LoVo (cell line): ENCODE measurements at places on chromosomes 1 and 21.

- DNase-seq, result no peak
Observed at GRCh38 chr1:209583408-209583807, at the start of gene CAMK1G. TSS of gene CAMK1G (plus strand) at chr1:209583714. CDS start at chr1:209594984, 11,270 bp downstream.

- DNase-seq, result no peak
Observed at GRCh38 chr1:226061068-226061840, 1.3 kb upstream of the H3-3A start.

DNA sequence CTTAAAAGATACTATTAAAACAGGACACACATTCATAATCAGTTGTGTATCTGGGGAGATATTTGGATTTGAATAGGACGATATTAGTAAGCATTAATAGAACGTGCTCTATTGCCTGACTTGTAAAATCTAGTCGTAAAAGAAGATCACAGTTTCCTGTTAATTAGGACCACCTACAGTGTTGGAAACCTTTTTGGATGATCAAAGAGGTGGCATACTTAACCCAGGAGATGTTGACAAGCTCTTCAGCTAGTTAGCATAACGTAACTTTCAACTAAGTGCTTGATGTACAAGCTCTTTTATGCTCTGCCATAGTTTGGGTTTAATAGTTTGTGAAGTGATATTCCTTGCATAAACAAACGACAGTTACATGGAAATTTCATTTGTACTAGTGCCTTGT is 293.3 kb upstream of the NR5A2 start:
- DNase-seq, result no peak

- no peak for DNase-seq
Observed at GRCh38 chr1:69833536-69833935, 265.8 kb downstream of the LRRC7 start.

GRCh38 chr1:225819346-225820192 is 9.6 kb downstream of the EPHX1 start:
- no peak for DNase-seq

- peak; percentile 92 for DNase-seq
Observed at GRCh38 chr1:58932859-58933598, 149.2 kb upstream of the JUN start.

- no peak for DNase-seq
Observed at GRCh38 chr1:14062669-14063068, 362.7 kb downstream of the PRDM2 start.

DNA sequence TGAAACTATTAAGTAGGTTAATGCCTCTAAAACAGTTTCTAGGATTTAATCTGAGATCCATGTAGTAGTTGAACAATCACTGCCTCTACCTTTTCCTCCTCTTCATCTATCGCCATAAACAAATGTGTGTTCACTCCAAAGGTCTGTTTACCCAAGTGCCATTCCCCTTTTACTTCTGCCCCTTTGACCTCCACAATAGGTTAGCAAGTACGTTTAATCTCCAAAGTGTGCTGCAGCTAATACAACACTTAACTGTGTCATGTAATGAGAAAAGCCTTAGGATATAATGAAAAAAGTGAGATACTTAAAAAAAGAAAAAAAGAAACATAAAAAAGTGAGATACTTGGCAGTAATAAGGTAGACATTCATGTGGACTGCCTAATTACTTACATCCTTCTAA is 28.2 kb downstream of the GPBP1L1 start:
- no peak for DNase-seq

DNA sequence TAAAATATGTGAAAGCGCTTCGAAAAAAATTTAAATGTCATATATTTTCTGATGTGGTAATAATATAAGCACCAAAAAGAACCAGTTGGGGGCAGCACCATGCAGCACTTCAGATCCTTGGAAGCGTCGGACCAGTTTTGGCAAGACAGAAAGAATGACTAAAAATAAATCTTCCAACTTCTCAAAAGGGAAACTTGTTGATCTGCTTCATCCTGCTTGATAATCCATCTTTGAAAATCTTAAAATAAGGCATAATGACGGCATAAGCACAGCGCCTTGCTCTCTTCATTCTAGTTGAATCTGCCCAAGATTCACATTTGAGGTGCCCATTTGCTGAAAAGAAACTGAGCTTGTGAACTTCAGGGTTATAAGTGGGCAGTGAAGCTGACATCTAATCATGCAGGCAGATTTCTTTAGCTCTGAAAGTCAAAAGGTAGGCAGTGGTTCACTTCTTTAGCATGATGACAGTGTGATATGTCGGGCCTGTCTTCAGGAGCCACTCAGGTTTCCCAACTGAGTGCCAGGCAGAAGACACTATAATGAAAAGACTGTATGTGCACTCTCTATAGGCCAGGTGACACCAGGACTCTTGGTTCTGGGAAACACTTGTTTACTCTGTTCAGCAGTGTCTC is 19.8 kb upstream of the MUTYH start:
- DNase-seq, result peak; percentile 36

- peak; percentile 38 for DNase-seq
Observed at GRCh38 chr1:171188388-171189266, 3.5 kb downstream of the FMO2 start.

DNA sequence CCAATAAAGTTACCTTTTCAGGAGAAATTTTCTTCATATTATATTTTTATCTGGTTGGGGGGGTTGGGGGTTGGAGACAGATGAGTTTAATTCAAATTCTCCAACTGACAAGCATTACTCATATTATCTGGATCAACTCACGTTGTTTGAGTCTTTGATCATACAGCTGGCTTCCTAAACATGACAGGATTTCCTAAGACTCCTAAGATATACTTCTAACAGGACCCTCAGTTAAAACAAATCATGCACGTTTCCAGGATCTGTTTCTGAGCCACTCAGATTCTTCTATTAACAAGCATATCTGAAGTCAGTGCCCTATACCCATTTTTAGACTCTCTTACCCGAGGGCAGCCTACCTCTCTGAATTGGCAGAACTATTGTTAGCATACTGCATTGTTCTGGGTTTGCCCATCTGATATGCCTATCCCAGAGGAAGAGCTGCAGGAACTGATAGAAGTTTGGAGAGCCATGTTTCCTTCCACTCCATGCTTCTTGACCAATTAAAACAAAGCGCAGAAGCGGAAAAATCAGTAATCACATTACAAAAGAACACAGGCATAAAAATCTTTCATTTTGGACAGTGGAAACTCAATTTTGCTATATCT is 653.9 kb downstream of the LTN1 start:
- no peak for DNase-seq

GRCh38 chr1:112509005-112509659 is 367 bp downstream of the WNT2B start:
- DNase-seq, result no peak

- DNase-seq, result no peak
Observed at GRCh38 chr1:207091200-207091908, 2.7 kb downstream of the C4BPB start.

- DNase-seq, result no peak
Observed at GRCh38 chr21:41975391-41976272, 21.8 kb upstream of the C2CD2 start.

- DNase-seq, result no peak
Observed at GRCh38 chr1:163093579-163093978, 24.4 kb downstream of the RGS4 start.

DNA sequence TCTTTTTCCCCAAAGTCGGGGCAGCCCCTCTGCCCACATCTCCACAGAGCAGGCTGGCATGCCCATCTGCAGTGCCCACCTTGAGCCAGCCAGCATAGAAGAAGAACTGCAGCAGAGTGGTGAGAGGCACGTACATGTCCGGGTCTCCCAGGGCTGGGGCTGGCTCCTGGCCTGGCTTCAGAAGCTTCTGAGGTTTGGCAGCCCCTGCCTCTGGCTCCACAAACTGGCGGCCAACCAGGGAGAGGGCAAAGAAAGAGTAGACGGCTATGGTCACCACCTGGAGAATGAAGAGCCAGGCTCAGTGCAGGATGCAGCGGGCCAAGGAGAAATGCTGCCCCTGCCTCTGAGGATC is 3.0 kb downstream of the BEST4 start:
- DNase-seq, result no peak

- DNase-seq, result peak; percentile 12
Observed at GRCh38 chr1:244075247-244075722, 24.2 kb downstream of the ZBTB18 start.

DNA sequence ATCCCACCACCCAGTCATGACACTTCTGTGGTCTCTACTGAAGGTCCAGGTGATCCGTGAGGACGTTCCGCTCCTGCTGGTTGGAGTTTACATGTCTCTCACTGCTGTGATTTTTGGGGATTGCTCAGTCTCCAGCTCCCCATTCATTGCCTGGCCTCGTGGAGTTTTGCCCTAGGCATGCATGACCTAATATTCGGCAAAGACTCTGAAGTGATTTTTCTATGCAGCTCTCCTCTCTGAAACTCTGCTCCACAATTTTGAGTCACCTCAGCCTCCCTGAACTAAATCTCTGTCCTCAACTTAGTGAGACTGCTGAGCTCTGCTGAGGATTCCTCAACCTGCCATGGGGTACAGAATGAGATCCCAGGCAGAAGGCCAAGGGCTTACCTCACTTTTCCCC is 174.4 kb upstream of the FGGY start:
- DNase-seq, result no peak

DNA sequence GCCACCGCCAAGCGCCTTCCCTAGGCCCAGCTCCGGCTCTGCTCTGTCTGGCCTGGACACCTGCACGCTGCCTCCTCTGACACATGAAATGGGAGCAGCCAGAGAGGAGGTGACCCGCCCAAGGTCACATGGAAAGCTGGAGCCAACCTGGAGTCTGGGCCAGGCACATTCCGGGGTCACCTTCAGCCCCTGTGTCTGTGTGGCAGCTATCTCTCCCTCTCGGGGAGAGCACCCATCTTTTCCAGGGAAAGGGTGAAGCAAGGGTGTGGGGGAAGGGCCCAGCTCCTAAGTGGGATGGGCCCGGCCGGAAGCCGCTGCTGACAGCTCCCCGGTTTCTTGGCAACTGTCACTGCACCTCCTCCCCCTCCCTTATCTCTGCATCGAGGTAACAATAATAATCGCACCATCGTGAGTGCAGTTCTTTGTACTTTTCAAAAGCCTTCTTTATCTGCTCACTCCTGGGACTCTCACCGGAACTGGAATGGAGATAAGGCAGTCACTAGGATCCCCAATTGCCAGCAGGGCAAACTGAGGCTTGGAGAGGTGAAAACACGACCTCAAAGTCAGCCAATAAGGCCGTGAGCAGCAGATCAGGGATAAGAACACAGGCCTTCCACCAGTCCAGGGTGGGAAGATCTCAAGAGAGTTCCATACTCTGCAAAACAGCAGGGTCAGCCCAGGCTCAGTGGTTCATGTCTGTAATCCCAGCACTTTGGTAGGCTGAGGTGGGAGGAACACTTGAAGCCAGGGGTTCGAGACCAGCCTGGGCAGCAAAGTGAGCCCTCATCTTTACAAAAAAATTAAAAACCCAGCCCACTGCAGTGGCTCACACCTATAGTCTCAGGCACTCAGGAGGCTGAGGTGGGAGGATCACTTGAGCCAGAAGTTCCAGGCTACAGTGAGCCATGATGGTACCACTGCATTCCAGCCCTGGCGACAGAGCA is 36.9 kb downstream of the RAP1GAP start:
- DNase-seq, result no peak

- DNase-seq, result no peak
Observed at GRCh38 chr1:7962636-7963377, 1.3 kb downstream of the PARK7 start.

GRCh38 chr1:167429612-167430011 is 88.7 kb downstream of the CD247 start:
- no peak for DNase-seq

DNA sequence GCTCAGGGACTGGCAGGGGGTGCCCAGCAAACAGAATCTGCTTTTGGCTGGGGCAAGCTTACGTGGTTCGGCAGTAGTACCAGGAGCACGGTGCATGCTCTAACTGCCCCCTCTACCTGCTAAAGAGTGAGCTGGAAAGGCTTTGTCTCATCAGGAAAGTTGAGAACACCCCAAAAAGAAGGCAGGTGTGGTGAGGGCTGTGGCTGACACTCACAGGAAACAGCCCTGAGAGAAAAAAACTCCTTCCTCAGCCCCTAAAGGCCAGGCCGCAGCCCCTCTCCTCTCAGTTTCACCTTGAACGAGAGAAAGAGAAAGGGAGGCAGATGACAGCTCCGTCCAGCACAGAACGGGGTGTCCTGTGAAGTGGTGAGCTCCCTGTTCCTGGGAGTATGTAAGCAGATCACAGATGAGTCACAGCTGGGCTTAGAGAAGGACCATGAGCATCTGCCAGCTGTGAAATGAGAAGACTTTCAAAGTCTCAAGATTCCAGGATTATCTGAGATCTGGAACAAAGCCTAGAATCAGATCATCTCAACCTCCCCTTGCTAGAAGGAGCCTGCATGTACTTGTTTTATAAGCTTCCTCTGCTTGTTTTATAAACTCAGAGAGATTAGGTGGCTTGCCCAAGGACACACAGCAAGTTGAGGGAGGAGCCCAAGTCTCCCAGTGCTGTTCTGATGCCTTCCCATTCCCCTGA is 13.4 kb downstream of the LAPTM5 start:
- no peak for DNase-seq

- DNase-seq, result no peak
Observed at GRCh38 chr1:161228032-161228431, 2.2 kb downstream of the TOMM40L start.

DNA sequence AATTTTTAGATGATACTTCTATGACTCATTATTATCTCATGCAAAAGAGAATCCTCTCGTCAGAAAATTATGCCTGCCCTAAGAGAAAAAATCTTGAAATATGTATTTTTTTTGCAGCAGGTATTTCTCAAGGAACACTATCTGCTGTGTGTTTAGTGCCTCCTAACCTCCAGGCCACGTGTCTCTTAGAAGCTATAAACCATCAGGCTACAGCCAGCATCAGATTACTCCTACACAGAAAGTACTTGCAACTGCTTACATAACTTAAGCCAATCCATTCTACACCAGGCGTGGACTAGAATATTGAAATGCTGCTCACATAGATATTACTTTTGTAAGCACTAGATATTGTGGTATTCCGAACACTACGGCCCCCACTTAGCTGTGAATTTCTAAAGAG is 933.4 kb downstream of the PLA2G4A start:
- no peak for DNase-seq

- DNase-seq, result no peak
Observed at GRCh38 chr1:11711490-11711889, 20.0 kb downstream of the DRAXIN start.

- DNase-seq, result no peak
Observed at GRCh38 chr21:36806103-36806502, 107.2 kb downstream of the SIM2 start.

GRCh38 chr1:11645670-11646265 is 8.5 kb downstream of the FBXO2 start:
- peak; percentile 60 for DNase-seq

DNA sequence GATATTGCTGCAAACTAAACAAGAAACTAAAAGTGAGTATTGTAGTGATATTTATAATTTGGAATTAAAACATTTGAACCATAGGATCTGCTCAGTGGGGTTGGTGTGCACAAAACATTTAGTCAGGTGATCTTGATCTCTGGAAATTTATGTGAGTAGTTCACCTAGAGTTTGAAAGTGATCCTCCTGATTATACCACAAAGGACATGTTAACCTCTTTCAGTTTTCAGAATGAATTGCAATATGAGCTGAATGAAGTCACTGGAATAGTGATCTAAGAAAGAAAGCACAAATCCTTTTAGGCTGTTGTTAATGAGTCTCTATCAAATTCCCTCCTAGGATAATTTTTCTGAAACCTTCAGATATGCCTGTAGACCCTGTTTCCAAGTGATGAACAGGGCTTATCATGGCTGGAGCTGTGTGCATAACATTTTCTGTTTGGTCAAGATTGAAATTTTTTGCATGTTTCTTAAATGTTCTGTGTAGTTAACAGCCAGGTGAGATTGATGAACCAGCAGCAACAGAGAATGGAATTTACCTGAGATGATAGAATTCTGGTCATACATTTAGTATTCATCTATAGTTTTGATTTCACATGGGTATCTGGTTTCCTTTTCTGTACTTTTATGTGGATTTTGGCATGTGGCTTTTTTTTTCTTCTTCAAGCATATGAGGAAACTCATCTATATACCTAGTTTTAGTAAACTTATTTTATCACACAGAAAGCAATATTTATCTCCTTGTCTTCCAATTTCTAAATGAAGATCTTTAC is 25.5 kb downstream of the CDC14A start:
- DNase-seq, result no peak
